ENCODE measurements at places on chromosomes 12 and 14. TPM values are rescaled to one million over a fixed set of nuclear protein-coding genes. Genes with fewer than 3 reads are reported as not detected.

DNAI7 gene
- not detected for total RNA-seq

LYZ gene
- total RNA-seq: 8.2 TPM

PTPRQ gene
- total RNA-seq: 0.29 TPM

CLEC6A gene
- total RNA-seq: not detected

PTPRO gene
- total RNA-seq: 9.2 TPM
